ENCODE measurements at places on chromosomes 4 and X.

DNA sequence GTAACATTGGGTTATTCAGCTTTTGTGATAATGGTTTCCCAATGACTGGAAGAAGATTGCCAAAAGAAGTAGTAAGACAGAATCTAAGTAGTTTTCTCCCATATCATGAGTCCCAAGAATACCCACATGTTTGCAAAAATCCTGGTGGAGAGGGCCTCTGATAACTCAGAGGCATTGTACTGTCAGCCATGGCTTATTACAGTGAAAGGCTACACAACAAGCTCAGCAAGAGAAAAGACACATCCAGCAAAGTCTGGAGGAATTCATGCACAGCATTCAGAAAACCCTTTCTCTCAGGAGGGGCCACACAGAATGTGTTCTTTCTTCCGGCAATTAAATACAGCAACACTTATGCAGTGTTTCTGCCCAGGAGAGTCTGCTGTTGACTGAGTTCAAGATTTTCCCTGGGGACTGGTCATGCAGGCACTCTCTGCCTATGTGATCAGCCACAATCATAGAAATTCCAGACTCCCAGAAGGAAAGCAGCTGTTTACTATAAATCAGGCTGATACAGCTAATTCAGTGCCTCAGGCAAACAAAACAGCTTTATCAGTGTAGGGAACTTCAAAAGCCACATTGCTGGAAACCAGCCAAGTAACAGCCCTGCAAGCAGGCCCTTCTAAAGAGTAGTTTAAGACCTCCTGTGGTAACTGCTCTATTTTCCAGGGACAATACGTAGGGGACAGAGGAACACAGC, 937.1 kb downstream of the CCSER1 start:
- DNase-seq: no peak

DNA sequence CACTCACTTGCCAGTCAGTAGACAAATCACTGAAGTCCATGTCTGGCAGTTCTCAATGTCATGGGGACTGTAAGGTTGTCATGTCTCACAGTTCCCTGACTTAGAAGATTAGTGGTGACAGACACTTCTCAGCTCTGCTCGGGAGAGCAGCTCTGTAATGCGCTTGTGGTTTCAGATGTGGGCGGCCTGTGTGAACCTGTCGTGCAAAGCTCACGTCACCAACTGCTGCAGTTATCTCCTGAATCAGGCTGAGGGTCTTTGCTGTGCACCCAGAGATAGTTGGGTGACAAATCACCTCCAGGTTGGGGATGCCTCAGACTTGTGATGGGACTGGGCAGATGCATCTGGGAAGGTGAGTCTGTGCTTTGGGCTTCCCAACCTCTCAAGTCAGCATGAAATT, at the start of gene IL9R:
IL9R (plus strand) TSS at position 261 of the 400 bp plus-strand sequence; CDS start at position 325, 64 bp downstream.
- DNase-seq: no peak

DNA sequence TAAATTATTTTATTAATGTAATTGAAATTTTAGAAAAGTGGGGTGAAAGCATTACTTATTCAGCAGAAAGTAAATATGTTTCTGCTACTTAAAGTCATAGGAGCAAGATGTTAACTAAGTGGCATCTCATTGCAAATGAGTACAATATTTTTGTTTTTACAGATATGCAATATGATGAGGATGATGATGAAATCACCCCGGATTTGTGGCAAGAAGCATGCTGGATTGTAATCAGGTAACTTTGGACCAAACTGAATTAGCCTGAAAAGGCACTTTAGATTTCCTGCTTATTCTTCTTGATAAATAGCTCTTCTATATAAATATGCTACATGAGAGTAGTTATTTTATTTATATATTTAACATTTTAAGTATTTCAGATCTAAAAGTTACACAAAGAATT, 7.5 kb downstream of the POLR2B start:
- no peak for DNase-seq

DNA sequence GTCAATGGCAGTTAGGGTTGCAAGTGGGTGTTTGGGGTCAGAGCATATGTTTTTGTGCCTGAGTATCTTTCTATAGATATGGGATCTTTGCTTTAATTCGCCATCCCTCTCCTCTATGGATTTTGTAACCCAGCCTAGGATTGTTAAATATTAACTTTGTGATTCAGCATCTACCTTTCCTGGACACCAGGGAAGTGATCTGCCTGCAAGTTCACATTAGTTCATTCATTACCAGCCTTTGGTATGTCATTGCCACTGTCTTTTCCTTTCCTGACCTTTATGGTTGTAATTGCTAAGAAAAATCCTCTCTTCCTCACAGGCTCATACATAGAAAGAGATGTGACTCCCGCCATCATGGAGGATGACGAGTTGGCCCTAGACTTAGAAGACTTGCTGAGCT, 73.8 kb downstream of the KIT start:
- DNase-seq: no peak

DNA sequence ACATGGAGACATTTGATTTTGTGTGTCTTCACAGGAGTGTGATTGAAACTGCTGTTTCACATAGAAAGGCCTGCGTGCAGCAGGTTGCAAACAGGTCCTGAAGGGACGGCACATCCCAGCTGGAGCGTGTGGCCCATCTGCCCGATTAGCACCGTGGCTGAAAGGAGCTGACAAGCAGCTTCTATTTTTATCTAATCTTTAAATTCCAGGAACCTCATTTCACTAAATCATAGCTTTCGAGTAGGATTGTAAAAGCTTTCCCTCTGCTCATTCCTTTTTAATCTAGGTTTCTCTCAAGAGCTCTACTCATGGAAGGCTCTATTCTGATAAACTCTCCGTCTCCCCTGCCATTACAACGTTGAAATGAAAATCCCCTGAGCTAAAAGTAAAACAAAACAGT, 106.8 kb downstream of the FSTL5 start:
- DNase-seq: no peak

- DNase-seq: no peak
Observed at GRCh38 chrX:14672611-14673172, 143.4 kb downstream of the GLRA2 start.

DNA sequence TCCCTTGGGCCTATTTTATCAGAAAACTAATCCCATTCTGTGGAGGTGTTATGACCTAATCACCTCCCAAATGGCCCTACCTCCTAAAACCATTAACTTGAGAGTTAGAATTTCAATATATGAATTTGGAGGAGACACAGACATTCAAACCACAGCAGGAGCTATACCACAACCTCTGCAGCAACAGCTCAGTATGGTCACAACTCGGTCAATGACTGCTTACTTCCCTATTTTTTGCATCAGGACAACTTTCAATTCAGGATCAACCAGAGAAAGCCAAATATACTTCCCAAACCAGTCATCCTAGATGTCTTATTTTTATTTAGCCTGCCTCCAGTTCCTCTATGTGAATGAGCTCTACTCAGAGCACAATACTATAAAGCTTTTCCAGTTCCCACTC, 11.3 kb upstream of the SMARCA5 start:
- DNase-seq: no peak

GRCh38 chr4:38090455-38091246, 130.5 kb downstream of the PTTG2 start:
- no peak for DNase-seq

DNA sequence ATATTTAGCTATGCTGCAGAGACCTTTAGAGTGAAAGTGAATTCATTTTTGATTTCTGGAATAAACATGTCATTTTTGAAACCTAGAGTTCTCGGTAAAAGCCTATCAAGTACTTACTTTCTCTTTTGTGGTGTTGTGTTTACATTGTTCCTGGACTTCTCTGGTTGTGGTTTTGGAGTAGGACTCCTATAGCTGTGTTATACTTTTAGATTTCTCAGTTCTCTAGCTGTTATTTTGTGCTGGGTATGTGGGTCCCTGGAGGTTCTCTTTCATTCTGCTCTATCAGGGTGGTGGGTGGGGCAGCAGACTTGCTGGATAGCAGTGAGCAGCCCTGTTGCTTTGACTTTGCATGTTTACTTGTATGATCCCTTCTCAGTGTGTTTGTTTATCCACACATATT, 25.6 kb upstream of the MSMO1 start:
- DNase-seq: peak; percentile 59

DNA sequence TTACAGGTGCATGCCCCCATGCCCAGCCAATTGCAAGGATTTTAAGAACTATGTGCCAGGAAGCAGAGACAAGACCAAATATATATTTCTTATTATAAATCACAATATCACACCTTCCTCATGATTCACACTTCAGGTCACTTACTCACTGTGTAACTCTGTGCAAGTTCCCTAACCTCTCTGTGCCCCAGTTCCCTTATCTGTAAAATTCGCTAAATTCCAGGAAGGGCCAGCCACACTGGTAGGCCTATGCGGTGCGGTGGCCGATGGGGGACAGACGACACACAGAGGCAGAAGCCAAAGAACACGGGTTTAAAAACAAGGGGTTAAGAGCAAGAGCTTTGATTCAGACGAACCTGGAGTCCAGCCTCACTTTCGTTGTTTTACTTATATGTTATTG, 2.8 kb downstream of the TRIM2 start:
- no peak for DNase-seq

GRCh38 chrX:97524340-97524739, 640.6 kb downstream of the RPA4 start:
- no peak for DNase-seq

DNA sequence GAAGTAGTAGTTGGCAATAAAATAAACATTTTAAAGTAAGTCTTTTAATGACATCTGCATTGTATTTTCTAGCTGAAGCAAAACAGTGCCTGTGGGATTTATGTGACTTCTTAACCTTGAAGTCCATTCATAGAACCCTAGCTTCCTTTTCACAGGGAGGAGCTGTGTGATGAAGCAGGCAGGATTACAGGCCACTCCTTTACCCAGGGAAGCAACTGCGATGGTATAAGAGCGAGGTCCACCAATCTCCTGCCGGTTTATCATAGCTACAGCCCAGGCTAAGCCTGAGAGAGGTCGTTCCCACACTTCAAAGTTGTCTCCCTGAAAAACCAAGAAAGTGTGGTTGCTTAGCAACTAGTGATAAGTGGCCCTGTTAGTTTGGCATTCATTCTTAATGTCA, 7.0 kb downstream of the RPL36A start:
- DNase-seq: no peak

GRCh38 chr4:120801137-120801758, 121.3 kb downstream of the PRDM5 start:
- DNase-seq: no peak

- DNase-seq: no peak
Observed at GRCh38 chr4:140076307-140076706, 77.7 kb downstream of the MAML3 start.

GRCh38 chr4:104530426-104530825, 35.7 kb upstream of the CXXC4 start:
- no peak for DNase-seq

GRCh38 chrX:116618546-116618945, 155.8 kb upstream of the CT83 start:
- DNase-seq: no peak

DNA sequence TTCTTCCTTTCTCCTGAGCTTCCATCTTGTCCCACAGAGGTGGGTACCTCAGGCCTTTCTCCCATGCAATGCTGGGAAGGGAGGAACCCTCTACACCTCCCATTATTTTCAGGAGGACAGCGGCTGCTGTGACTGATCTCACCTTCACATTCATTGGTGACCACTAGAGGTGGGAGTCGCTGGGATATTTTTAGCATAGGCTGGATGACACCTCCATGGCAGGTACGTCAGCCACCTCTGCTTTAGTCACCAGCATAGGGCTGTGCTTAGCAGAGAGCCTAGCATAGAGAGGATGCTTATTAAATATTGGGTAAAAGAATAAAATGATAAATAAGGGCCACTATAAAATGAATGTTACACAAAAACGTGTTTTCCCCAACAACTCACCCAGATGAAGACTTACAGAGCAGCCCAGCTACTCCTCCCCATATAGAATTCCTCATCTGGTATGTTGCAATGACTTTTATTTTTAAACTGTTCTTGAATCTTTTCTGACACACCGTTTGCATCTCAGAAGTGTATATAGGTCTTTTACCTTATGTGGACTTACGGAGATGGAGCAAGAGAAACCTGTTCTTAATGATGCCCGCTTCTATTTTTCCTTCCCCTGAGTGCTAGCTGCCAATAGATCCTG, 60.9 kb upstream of the SORBS2 start:
- no peak for DNase-seq

- DNase-seq: no peak
Observed at GRCh38 chr4:23015821-23016220, 323.1 kb downstream of the GBA3 start.

GRCh38 chrX:7055386-7056137, 92.0 kb upstream of the STS start:
- peak; percentile 57 for DNase-seq

DNA sequence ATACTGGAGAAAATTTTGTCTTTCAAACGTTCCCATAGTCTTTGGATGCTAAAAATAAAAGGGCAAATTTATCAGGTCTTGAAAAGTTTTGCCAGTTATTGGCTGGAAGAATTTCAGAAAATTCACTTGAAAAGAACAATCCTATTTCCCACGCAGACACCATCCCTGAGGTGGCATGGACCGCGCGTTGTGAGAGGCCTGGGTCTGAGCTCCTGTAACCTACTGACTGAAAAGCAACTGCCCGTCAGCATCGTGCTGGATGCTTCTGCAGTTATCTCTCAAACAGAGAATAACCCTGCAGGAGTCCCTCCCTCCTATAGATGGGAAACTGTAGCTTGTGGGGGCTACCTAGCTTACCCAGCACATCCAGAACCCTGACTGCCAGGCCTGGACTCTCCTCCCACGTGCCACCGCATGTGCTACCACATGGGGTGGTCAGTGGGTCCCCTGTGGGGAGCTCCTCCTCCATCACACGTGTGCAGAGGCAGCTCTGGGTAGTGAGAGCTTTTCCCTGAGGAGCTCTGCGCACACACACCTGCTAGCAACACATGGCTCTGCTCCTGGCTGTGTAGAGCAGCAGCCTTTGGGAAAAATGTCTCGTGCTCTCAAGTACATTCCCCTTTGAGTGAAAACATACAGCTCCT, 36.1 kb downstream of the NSG1 start:
- no peak for DNase-seq

DNA sequence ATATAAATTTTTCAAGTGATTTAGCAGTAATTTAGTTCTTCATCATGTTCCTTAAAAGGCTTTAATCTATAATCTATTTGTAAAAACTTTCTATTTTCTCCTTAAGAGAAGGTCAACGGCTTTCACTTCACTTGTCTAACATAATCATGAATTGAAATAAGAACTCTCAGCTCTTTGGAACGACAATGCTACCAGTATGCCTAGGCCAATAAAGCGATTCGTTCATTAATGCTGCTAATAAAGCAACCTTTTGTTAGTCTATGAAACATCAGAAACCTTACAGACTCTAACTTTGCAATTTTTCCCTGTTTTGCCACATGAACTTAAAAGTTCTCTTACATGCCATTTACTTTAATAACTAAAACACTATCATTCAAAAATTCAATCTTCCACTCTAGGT, 47.6 kb downstream of the FBXW7 start:
- no peak for DNase-seq

DNA sequence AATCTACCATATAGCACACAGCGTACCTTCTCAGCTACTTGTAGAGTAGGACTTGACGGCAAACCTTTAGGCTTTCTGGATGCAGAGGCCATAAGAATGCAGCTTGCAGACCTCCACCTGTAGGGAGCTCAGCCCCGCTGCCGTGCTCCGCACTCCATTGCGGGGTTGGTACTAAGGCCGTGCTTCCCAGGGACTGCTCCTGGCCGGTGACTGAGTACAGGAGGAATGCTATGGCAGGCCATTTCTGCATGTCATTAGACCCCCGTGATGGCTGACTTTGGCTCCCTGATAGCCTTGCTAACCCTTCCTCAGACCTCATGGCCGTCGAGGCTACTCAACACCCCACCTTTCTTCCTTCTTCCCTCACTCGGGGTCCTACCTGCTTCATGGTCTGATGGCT, 26.4 kb downstream of the TIGD2 start:
- no peak for DNase-seq
